HT-29 (cell line): ENCODE measurements at places on chromosomes 3 and 15. TPM values are rescaled to one million over a fixed set of nuclear protein-coding genes. Genes with fewer than 3 reads are reported as not detected.

DNA sequence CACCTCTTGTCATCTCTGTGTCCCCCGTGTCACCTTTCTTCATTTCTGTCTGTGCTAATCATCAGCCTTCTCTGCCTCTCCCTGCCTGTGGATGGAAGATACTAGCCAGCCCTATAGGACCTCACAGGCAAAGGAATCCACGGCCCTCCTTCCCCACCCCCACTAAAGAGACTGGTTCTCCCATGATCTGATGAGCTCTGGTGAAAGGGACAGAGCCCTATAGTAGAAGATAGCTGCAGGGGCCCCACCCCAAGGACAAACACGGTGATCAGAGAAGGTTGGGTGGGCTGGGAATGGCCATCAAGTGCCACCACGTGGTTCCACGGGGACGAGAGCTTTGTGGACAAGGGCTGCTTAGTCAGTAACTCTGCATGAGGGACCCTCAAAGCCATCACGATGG is 27.8 kb upstream of the RASA2 start:
- no peak for DNase-seq

GRCh38 chr15:75359537-75360250 is 8.7 kb downstream of the MAN2C1 start:
- no peak for DNase-seq

The KIF9 gene
- 28.7 and 31.7 TPM in 2 replicates for total RNA-seq

DNA sequence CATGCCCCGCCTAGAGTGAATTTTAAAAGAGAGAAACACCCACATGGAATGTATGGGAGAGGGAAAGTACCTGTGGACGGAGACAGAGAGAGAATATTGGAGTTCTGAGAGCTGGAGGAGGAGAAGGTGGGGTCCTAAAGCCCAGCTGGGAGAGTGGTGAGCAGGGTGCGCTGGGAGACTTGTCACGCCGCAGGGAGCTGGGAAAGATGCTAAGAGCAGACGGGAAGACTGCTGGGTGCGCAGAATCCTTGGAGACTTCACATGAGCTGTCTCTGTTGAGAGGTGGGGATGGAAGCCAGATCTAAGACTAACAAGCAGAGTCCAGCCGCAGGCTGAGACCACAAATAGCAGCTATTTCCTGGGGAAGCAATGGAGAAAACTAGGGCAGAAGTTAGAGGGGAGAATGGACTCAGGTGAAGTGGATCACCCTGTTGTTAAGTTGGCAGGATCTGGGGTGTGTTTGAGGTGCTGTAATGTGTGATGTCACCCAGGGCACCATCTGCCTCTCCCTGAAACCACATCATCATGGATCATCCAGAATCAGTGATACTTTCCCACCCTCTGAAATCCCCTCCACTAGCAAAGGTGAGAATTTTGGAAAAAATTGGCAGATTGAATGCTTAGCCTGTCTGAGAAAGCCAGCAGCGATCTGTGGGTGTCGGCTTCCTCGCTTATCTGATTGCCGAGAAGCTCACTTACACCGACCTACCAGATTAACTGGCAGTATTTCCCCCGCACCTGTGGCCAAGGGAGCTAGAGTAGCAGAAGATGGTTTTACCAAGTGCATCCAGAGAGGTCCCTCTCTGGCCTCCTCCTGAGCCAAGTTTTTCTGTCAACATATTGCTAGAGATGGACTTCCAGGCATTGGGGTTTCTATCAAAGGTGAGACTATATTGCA is 174.8 kb upstream of the BHLHE40 start:
- no peak for DNase-seq

DNA sequence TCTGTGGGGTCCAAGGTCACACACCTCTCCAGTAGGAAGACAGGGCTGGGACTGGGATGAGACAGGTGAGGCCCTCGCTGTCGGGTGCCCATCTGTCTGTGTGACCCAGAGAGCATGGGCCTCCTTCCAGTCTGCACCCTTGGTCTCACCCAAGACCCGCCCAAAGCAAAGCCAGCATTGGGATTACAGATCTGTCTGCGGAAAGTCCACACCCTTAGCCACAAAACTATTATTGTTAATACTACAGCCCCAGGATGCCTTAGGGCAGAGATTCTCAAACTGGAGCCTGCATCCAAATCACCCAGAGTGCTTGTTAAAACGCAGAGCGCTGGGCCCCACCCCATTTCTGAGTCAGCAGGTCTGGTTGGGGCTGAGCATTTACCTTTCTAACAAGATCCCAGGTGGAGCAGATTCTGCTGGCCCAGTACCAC is 58.5 kb upstream of the ZNF148 start:
- no peak for DNase-seq

DNA sequence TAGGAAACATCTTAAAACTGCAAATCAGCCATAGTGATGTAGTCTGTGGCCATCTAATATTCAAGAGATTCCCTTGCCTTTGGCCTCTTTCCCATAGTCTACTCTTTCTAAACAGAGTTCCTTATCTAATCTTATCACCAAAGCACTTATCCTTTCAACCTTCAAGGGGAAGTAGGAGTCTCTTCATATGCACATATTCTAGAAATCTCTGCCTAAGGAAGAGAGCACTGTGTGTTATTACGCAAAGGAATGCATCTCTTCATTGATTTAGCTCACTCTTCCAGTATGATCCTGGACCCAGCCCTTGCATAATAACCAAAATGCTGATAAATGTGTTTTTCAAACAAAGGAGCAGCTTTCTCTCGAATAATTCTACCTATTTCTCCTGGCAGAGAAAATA is 253.7 kb upstream of the TPRG1 start:
- DNase-seq: no peak

The ATP13A5 gene
- total RNA-seq: not detected in 2 replicates

The NEK10 gene
- total RNA-seq: 0.44 and 2.8 TPM in 2 replicates

DNA sequence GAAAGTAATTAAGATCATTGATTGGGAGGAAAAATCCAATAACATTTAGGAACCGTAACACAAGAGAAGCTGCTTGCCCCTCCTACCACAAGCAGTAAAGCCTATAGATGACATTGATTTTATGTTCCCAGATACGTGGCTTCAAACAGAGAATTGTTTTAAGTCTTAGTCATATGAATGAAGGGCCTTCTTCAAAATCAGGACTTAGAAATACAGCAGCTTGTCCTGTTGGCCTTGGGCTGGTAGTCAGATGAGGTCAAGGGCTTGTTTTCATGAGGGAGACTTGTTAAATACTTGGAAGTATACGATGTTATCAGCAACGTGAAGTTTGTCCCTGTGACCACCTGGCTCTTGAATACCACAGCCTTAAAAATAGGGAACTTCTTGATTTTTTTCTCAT is 114.4 kb downstream of the VGLL4 start:
- no peak for DNase-seq

The VIPR1 gene
- 60.4 and 74.4 TPM in 2 replicates for total RNA-seq

The SLC28A2 gene
- total RNA-seq: not detected in 2 replicates

The HCN4 gene
- not detected in 2 replicates for total RNA-seq

GRCh38 chr15:22968366-22968765 is 11.8 kb downstream of the CYFIP1 start:
- DNase-seq: no peak

DNA sequence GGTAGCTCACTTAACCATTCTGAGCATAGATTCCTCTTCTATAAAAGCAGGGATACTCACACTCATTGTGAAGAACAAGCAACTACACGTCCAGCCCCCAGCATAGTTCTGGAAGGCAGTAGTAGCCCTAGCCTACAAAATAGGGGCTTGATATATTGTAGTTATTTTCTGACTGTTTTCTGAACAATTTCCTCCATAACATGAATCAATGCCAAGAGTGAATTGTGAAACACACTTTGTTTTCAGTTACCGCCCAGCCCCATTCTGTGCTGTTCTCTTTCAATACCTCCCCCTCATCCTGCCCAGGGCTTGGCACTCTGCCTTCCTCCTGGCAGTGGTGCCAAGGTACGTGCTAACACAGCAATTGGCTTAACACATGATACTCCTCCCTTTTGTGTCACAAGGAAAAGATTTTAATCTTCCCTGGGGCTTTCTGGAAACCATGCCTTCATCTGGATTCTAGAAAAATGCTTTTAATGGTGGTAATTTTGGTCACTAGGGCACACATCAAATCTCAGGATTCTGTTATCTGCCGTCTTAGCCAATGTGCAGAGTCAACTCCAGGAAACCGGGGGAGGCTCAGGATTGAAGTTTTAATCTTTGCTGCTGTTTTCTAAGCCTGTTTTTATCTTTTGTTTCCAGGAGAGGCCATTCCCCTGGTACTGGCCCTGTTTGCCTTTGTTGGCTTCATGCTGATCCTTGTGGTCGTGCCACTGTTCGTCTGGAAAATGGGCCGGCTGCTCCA is 37.2 kb downstream of the IL20RB start:
- DNase-seq: peak; percentile 24

DNA sequence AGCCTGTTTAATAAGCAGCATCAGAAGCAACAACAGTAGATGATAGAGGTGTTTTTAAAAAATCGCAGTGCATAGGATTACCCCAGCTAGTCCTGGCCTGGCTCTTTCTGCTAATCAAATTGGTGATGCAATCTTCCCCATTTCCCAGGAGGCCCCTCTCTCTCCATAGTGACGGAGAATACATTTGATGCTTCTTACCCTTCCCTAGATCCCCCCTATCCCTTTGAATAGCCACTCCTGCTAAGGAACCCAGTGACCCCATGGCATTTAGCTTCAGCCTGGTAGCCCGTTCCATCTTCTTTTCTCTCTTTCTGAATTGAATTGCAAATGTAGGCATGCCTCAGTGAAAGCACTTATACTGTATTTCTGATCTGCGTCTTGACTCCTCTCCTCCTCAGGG is 223.6 kb upstream of the GAP43 start:
- DNase-seq: no peak

- no peak for DNase-seq
Measured at GRCh38 chr3:29760226-29760685, 479.4 kb downstream of the RBMS3 start.

The WDR93 gene
- 0.08 and 0.61 TPM in 2 replicates for total RNA-seq

The DGKG gene
- 0.36 and 4.0 TPM in 2 replicates for total RNA-seq

DNA sequence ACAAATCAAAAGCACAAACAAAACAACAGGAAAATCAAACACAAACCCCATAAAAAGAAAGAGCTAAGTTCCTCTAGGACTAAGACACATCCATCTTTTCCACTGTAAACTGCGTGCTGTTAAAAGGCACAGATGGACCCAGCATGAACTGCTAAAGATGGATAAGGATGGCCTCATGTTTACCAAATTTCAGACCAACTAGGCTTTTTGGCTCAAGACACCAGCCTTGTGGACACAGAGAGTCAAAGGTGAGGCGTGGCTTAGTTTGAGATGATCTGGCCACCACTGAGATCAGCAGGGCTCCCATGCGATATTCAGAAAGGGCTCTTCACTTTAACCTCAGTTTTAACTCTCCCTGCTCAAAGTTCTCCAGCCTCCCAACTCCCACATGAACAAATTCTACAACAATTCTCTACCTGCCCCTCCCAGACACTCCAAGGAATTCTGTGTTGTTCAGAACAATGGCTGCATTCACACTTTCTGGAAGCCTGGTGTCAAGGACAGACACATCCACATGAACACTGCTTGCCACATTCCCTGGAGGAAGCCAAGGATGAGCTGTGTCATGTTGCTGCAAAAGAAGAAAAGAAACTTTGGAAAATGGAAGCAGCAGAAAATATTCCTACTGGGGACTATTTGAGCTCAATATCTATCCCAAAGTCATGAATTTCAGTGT is 198.4 kb upstream of the LRRN1 start:
- DNase-seq: no peak

DNA sequence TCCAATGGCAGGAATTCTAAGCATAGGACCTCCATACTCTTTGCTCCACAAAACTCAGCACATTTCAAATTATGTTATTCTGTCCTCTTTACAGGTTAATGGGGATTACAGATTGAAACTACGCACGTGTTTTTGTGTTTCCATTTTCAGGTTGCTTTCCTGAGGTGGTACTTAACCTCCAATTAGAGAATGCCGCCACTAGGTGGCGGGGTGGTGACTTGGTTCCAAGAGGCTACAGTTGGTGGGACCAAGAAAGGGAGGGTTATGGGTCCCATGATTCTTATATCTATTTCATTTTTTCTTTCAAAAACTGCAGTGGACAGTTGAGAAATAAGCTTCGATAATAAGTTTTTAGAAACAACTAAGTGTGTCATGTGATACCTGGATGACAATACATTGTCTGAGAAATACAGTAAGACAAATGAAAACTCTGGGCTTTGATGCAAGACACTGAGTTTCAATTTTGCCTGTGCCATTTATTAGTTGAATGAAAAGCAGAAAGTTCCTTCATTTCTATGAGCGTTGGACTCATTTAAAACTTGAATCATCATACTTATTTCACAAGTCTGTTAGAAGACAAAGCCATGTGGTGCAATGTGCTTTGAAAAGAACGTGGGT is 539.0 kb downstream of the FGF12 start:
- DNase-seq: peak; percentile 67

- no peak for DNase-seq
Measured at GRCh38 chr3:183626877-183627594, 8.4 kb upstream of the KLHL24 start.

The ZNF860 gene
- total RNA-seq: 3.9 and 7.5 TPM in 2 replicates

The CHRNA7 gene
- total RNA-seq: 2.4 and 8.6 TPM in 2 replicates

The COX17 gene
- 107 and 118 TPM in 2 replicates for total RNA-seq

DNA sequence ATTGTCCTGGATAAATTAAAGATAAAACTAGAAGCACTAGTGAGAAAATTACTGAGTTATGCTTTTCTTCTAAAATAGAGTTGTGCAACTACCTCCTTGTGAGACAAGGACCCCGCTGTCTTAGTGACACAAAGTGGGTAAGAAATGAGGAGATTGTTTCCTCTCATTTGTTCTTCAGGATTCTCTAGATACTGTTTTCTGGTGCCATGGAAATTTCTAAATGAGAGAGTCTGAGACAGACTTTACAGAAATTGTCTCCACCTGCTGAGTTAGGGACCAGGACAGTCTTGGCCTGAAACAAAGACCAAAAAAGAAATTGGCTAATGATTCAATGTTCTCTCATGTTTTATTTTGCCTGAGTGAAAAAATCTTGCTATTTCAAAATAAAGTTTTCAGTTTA is 427.5 kb downstream of the TUSC7 start:
- no peak for DNase-seq
